ENCODE measurements at places on chromosomes 4 and X.

DNA sequence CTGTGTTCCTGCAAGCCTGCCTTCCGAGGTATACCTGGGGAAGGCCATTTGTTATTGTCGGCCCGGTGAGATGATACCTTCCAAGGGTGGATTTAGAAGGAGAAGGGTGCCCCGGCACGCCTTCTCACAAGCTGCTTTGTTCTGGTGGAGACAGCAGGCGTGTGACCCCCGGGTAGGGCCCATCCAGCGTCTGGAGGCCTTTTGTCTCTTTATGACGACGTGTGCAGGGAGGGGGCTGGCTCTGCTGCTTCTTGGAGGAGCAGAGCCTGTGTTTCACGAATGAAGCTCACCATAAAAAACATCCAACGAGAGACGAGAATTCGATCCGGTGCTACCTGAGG lies 45.3 kb downstream of the SHOX start:
- DNase-seq: no peak

GRCh38 chr4:109385260-109385659 lies 48.4 kb upstream of the SEC24B start:
- no peak for DNase-seq

DNA sequence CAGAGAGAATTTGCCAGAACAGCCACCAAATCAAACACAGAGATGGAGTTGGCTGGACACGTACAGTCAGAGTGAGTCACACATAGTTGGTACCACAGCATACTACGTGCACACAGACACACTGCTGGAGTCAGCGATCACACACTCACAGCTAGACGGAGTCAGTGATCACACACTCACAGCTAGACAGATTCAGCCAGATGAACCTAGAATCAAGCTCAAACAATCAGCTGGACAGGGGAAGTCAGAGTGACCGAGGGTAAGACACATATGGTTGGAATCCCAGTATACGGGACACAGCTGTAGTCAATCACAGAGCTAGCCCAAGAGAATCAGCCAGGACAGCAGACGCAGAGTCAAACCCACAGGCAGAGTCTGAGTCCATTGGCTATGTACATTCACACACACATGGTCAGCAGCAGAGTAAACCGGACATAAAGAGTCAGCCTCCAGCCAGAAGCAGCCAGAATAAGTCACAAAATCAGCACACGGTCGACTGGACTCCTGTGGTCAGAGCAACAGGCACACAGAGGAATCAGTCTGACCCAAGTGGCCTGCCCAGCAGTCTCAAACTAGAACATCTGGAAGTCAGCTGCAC lies 4.6 kb downstream of the SLC38A5 start:
- no peak for DNase-seq

DNA sequence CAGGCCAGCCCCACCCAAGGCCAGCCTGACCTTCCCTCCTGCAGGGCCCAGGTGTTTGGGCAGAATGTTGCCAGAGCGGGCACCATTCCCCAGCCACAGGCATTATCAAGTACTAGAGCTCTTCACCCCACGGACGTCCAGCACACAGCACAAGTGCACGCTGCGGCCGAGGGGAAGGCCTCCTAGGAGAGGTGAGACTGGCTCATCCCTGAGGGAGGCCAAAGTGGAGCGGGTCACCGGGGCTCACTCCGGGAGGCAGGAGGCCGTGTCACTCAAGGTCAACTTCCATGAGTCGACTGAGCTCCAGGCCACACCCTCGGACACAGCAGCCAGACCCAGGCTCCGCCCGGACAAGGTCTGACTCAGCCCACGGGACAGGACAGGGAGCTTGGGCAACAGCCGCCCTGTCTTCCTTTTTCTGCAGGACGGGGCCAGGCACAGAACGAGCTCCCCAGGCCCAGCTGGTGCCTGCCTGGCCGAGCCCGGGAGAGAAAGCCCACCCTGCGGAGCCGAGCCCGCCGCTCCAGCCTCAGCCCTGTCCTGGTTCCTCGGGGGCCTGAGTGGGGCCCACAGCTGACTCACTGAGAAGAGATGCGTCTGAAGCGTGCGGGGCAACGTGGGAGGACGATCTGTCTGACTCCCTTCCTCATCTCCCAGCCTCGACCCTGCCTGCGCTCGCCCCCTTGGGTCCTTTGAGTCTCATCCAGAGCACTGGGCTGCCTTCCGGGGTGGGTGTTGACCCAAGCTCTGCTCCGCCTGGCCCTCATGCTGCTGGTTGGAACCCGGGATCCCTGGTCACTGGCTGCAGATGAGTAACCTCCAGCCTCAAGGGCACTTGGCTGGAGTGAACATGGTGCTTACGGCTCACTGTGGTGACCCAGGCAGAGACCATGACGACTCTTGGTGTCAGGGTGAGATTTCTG lies 1.6 kb downstream of the SLC49A3 start:
- peak; percentile 83 for DNase-seq

GRCh38 chrX:107773206-107773605 lies 2.4 kb downstream of the TSC22D3 start:
- no peak for DNase-seq

DNA sequence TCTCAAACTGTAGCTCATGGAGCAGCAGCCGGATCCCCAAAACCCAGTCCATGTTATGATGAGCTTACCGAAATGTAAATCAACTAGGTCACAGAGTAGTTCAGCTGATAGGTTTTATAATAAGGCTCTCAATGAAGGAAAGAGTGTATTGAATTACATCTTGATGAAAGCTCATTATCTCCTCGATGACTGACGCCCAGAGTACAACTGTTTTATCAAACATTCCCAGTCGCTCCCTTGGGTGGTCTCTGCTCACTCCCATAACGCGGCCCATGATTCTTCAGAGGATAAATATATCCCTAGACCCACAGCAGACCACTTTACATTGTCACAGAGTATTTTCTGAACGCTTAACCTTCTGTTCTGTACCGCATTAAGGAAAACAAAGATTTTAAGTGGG lies 452.3 kb upstream of the GALNT7 start:
- DNase-seq: no peak

- no peak for DNase-seq
Observed at GRCh38 chr4:77989968-77990367, 67.2 kb upstream of the FRAS1 start.

DNA sequence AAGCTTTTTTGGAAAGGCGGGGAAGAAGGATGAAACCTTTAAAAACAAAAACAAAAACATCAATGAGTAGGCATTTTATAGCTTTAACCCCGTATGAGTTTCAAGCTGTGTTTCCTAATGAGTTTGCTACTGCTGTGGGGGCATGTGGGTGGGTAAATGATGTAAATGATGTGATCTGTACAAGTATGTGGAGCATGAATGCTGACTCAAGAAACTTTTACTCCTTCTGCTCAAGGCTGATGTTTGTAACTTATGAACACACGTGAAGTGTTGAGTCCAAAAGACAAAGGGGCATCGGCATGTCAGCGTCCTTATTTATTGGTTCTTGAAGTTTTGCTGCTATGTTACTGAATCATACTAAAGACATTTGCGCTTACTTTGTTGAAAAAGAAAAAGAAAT lies 76.9 kb downstream of the CLCN4 start:
- DNase-seq: no peak

DNA sequence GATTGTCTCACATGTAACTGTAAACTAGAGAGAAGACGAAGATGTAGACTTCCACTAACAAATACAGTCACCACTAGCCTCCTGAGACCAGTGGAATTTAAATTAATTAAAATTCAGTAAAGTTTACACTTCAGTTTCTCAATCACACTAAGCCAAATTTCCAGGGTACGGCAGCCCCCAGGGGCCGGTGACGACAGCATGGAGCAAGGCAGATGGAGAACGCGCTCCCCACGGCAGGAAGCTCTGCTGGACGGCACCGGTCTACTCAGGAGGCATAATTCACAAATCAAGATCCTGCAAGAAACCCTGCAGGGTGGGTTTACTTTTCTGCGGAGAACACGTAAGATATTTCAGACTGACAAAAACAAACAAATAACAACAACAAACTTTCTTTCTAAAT lies 80.7 kb downstream of the FAT1 start:
- DNase-seq: no peak

DNA sequence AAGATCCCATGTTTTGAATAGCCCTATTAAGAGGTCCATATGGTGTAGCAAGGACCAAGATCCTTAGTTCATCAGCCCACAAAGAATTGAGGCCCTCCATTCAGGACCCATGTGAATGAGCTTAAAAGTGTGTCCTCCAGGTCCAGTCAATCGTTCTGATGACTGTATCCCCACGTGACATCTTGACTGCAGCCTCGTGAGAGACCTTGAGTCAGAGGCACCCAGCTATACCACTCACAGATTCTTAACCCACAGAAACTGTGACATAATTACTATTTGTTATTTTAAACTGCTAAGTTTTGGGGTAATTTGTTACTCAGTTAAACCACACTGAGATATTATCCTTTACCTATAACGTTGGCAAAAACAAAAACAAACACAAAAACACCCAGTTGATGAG lies 62.4 kb downstream of the ZNF182 start:
- no peak for DNase-seq

DNA sequence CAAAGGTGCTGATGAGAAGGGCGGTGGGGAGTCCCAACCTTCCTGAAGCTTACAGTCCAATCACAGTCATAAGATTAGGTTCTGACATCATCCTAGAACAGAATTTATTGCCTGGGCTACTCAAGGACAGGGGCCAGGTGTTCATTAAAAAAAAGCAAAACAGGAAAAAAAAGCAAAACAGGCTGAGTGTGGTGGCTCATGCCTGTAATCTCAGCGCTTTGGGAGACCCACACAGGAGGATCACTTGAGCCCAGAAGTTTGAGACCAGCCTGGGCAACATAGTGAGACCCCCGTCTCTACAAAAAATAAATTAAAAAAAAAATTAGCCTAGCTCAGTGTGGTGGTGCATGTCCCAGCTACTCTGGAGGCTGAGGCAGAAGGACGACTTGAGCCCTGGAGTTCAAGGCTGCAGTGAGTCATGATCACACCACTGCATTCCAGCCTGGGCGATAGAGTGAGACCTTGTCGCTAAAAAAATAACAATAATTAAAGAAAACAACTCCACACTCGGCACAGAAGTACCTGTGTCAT lies 3.0 kb downstream of the RAB9A start:
- no peak for DNase-seq

DNA sequence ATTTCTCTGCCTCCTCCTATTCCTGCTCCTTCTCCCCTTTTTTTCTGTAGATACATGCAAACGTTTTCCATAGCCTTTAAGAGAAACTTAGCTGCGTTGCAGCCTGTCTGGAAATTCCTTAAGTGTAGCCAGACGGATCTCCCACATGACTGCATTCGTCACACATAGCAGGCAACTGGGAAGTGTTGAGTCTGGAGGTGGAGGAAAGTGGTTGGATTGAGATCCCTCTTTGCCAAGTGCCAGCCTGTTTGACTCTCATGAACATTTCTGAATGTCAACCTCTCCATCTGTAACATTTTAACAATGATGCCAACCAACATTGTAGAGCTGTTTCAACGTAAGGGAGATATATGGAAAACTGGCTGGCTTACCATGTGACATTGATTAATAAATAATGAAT lies 45.1 kb upstream of the FAM9A start:
- no peak for DNase-seq

- peak; percentile 11 for DNase-seq
Observed at GRCh38 chr4:80173841-80174240, 23.5 kb upstream of the PRDM8 start.

- DNase-seq: no peak
Observed at GRCh38 chrX:112844250-112844649, 3.6 kb upstream of the AMOT start.

DNA sequence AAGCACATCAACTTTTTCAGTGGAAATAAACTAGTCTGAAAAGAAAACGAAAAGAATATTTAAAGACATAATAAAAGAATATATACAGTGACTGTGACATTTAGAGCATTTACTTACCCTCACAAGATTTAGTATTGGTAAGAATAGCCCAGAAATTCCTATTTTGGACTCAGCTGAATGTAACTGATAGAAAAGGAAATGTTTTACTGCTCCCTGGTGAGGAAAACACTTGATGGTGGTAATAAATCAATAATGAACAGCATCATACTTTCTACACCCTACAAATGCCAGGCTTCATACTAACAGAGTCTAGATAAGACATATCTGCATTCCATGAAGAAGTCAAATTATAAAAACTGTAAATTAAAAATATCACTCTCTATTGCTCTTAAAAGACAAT lies 753.5 kb upstream of the PCDH10 start:
- DNase-seq: no peak

DNA sequence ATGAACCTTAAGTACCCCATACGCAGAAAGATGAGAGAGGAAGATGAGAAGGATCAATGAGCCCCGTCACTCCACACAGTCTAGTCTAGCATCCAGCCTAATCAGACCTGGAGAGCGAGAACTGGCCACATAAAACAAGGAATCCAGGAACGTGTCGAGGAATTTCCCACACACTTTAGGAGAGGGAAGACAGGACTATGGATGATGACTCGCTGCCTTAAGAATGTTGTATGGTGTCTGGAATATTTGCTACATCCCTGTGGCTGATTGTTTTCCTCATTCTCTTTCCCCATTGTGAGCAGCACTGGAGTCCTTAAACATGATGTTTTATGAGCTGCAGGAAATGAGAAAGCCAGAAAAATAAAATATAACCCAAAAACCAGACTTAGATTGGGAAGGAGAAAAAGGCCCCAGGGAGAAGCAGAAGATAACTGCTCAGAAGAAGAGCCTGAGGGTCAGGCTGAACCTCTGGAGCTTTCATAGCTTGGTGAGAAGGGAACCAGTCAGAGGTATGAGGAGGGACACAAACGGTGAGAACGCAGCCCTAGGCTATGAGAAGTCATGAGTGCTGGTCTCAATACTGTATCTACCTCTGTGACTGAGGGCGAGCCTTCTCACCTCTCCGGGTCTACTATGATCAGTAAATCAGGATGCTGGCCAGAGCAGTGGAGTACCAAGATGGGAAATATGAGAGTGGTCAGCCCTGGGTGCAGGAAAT lies 139.5 kb upstream of the NOCT start:
- DNase-seq: peak; percentile 66

DNA sequence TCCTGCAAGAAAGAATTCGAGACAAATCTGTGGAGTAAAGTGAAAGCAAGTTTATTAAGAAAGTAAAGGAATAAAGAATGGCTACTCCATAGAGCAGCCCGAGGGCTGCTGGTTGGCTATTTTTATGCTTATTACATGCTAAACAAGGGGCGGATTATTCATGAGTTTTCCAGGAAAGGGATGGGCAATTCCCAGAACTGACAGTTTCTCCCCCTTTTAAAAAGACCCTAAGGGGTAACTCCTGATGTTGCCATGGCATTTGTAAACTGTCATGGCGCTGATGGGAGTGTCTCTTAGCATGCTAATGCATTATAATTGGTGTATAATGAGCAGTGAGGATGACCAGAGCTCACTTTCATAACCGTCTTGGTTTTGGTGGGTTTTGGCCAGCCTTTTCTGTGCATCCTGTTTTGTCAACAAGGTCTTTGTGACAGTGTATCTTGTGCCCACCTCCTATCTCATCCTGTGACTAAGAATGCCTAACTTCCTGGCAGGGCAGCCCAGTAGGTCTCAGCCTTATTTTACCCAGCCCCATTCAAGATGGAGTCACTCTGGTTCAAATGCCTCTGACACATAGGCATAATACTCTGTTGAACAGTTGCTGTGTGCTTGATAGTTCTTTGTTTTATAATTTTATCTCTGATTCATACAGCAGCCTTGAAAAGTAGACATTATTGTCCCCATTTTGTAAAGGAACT lies 25.8 kb downstream of the GAB1 start:
- no peak for DNase-seq

Measured in RWPE1 (cell line).